ENCODE measurements at places on chromosomes 5 and 9.

GRCh38 chr5:132260051-132260450 is 2.6 kb downstream of the PDLIM4 start:
- no peak for DNase-seq

DNA sequence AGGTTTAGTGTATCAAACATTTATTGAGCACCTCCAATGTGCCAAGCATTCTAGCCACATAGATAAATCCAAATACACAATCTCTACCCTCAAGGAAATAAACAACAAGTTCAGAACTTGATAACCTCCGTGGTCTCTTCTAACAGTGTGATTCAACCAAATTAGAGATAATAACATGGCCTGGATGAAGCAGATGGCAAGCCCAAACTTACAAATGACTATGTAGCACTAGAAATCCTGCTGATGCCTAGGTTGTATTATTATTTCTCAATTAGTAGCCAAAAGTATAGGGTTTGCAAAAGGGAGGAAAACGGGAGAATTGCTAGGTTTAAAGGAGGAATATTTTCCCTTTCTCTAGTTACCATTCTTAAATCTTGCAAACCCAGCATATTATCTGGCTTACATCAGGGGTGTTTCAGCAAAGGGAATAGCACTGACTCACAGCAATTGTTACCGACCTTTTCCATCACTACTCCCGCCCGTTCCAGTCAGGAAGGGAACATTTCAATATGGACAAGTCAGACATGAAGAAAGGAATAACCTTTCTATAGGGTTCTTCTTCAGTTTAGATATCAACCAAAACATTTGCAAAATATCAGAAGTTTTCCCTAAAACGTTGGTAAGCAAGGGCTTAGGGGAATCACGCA is 2.3 kb downstream of the DPYSL3 start:
- DNase-seq, result no peak

- no peak for DNase-seq
These were observed 62.4 kb downstream of the NDST1 start for GRCh38 chr5:150570333-150570732.

DNA sequence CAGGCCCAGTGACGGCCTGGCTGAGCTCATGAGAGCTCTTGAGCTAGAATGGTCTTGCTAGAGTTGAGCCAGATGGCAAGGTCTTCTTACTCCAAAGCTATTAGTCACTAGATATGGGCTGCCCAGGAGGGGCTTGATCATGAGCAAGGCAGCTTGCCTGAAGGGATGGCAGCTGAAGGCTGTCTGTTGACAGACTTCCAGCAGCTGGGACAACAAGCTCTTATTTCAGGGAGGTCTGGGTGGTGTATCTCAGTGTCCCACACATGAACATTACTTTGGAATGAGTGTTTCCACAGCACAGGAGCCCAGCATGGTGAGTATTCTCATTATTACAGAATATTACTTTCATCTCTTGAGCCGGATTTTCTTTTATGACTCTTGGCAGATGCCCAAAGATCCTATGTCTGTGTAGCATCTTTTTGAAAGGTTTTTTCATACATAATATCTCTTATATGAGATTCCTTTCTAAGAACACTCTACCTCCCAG is 414.1 kb downstream of the ARHGEF28 start:
- no peak for DNase-seq

DNA sequence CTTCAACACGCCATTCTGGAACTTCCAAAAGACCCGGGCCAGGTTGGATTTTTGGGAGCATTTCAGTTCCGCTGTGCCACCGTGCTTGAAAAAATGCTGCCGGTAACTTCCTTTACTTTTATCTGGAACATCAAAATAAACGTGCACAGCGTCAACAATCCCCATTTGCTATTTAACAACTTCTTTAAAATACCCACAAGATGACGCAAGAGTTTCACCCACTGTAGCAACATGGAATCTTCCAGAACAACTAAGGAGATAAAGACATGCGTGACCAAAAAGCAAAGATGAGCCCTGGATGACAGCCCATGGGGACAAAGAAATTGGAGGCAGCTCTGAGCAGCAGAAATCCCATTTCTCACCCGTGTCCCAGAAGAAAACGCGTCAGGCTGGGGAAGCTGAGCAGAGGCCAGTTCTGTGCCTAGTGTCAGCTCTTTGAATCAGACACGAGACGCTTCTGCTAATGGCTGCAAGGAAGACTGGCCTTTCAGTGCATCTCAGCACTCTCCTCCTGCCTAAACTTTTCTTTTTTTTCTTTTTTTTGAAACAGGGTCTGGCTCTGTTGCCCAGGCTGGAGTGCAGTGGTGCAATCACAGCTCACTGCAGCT is 61.3 kb downstream of the SECISBP2 start:
- no peak for DNase-seq

- no peak for DNase-seq
These were observed 176.3 kb downstream of the C9orf152 start for GRCh38 chr9:110031511-110032173.

DNA sequence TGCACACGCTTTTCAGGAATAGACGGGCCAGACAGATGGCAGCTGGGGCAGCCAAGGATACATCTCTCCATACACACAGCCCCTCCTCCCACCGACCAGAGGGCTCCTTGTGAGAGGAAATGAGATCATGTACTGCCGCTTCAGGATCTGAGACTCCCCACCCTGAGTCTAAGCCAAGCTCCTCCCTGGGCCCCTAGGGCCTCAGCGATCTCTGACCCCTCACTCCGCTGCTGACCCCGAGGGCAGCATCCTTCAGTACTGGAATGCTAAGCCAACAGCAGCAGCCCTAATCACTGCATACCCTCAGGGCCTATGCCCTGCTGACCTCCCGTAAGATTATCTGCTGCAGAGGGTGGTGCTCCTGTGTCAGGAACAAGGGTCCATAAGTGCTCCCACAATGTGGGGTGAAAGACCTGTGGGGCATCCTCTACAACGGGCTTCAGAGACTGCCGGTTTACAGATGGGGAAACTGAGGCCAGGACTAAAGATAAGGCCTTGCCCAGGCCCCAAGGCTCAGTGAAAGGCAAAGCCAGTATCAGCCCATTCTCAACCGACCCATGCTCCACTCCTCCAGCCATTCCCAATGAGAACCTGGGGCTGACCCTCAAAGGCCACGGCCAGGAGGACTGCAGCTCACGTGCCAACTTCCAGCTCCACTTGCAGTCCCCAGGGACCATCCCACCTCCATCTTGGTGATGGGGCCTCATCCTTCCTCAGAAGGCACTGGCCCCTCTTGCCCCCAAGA is 37.5 kb downstream of the BICD2 start:
- peak; percentile 52 for DNase-seq

- no peak for DNase-seq
These were observed 91.1 kb upstream of the DAB2 start for GRCh38 chr5:39515881-39516280.

DNA sequence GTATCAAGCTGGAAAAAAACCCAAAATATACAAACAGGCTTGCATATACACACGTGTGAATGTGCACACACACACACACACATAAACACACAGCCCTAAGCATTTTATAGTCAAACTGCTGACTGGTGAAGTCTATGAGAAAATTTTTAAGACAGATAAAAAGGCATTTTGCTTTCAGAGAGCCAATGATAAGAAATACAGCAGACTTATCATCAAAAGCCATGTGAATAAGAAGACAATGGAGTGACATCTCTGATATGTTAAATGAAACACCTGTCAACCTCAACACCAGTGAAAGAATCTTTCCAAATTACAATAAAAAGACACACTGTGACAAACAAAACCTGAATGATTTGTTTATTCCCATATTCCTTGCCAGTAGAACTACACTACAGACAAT is 233.3 kb downstream of the CDH9 start:
- DNase-seq, result no peak

Data from left ventricle myocardium inferior (tissue), 1 donor.